ENCODE measurements at places on chromosomes 13 and 19. TPM values are rescaled to one million over a fixed set of nuclear protein-coding genes. Genes with fewer than 3 reads are reported as not detected.

Gene STOML3
- total RNA-seq, result not detected

DNA sequence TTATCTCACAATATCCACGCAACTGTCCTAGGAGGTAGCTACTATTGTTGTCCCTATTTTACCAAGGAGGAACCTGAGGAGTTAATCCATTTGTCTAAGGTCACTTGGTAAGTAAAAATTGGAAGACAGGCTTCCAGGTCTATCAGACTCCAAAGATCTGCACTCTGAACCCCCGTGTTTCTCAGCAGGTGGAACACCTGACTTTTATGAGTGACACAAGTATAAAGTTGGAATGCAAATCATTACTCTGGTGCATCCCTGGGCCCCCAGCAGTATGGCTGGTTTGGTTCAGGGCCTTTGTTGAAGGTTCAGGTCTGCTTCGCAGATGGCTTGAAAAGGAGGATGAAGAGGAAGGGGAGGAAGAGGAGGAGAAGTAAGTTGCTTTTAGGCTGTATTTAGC, 46.0 kb downstream of the RGCC start:
- DNase-seq, result no peak

DNA sequence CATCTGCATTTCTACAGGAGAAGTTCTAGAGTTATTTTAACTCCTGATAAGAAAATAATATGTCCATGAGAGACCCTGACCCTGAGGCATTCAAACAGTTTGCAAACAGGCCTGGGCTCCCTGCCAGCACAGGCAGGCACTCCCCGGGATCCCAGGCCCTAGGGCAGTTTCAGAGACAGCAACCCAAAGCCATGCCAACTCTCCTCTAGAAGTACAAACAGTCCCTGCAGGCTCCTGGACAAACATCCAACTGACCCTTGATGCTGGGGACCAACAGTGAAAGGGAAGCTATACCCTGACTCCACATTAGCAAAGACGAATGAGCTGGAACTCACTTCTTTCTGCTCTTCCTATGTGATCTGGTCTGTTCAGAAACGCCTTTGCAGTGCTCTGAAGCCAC, 44.8 kb downstream of the CCDC70 start:
- no peak for DNase-seq

- DNase-seq, result no peak
Measured at GRCh38 chr19:17454576-17455071, 6.1 kb downstream of the NXNL1 start.

Gene PRR22
- total RNA-seq, result 0.26 TPM

- no peak for DNase-seq
Measured at GRCh38 chr19:6425732-6426620, 1.4 kb upstream of the KHSRP start.

DNA sequence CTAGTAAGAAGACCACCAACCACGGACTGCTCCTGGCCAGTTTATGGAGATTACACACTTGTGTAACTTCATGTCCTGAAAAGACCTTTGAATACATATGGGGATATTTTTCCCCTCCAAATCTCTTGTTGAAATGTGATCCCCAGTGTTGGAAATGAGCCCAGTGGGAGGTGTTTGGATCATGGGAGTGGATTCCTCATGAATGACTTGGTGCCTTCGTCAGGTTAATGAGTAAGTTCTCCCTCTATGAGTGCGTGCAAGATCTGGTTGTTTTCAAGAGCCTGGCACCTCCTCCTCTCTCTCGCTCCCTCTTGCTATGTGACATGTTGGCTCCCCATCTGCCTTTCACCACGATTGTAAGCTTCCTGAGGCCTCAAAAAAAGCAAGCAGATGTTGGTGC, 769.0 kb upstream of the SLITRK1 start:
- DNase-seq, result peak; percentile 91
